Cortex of kidney (tissue), 1 donor: ENCODE measurements at places on chromosomes 1 and 21.

- no peak for DNase-seq
Observed at GRCh38 chr1:66256629-66257572, 277.1 kb upstream of the SGIP1 start.

DNA sequence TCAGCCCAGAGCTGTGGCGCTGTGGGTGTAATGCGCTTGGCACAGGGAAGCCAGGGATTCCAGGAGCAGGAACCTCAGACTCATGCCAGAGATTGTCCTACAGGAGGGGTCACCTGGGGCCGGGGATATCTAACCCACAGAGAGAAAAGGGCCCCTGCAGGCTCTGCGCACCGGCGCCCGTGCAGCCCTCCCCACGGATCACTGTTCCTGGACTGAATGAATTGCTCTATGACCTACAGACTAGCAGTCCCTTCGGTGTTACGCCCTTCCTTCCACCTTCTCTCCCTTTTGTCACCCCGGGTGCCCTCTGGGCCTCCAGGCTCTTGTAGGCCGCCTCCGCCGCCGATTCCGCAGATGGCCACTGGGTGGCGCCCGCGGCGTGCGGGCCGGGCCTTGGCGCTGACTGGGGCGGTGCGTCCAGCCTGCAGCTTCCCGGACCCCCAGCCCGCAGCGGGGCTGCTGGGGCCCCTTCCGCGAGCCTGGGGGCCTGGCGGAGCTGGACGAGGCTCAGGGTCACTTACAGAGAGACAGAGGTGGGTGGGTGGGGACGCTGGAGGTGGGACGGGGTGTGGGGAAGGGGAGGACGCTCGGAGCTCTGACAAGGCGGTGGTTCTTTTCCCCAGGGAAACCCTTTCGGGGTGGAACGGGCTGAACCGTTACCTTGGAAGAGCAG is 101.3 kb downstream of the IER5 start:
- no peak for DNase-seq

DNA sequence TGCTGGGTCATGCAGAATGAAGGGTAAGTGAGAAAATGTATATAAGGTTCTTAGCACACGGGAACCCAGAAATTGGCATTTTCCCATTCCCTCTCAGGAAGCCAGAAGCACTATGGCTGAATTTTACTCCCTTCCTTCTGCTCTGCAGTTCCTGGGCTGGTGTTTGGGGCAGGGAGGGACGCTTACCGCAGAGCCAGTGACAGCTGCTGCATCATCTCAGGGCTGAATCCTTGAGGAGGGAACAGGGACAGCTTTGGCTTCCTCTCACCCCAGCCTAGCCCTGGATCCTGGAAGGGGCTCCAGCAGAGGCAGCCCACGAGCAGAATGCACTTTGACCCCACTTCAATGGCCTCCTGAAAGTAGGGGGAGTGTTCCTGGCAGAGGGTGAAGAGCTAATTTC is 12.0 kb downstream of the PLA2G2D start:
- no peak for DNase-seq

GRCh38 chr1:238135708-238136664 is 245.3 kb upstream of the ZP4 start:
- no peak for DNase-seq

GRCh38 chr1:31658721-31659120 is 14.0 kb upstream of the PEF1 start:
- no peak for DNase-seq
